ENCODE measurements at places on chromosomes 11 and 22.
A peak's percentile ranks its signal among the peaks of the same experiment; 100 is the strongest.

DNA sequence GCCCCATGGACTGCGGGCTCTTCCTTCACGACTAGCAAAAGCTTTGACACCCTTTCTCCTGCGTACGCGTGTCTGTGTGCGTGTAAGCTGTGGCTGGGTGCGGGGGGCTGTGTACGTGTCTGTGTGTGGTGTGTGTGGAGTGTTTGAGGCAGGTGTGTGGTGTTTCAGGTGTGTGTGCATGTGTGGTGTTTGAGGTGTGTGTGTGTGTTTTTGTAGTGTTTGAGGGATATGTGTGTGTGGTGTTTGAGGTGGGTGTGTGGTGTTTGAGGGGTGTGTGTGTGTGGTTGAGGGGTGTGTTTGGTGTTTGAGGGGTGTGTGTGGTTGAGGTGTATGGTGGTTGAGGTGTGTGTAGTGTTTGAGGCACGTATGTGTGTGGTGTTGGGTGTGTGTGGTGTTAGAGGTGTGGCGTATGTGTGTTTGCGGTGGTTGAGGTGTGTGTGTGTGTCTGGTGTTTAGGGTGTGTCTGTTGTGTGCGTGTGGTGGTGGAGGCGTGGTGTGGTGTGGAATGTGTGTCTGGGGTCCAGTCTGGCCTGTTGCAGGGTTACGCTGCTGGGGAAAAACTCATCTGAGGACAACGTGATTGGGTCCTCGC, 687 bp upstream of the ARSA start:
- DNase-seq = no peak

DNA sequence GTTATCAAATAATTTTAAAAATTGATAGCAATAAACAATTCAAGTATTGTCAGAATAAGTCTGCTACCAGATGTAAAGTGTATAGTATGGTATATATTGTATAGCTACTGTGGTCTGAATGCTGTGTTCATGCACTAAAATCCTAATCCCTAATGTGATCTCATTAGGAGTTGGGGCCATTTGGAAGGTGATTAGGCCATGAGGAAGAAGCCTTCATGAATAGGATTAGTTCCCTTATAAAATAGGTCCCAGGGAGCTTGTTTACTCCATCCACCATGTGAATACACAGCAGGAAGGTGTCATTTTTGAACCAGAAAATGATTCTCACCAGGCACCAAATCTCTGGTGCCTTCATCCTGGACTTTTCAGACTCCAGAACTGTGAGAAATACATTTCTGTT, 363.0 kb upstream of the CNTN5 start:
- DNase-seq = no peak

- DNase-seq = no peak
Measured at GRCh38 chr11:61046833-61047232, 55.5 kb upstream of the CD5 start.

DNA sequence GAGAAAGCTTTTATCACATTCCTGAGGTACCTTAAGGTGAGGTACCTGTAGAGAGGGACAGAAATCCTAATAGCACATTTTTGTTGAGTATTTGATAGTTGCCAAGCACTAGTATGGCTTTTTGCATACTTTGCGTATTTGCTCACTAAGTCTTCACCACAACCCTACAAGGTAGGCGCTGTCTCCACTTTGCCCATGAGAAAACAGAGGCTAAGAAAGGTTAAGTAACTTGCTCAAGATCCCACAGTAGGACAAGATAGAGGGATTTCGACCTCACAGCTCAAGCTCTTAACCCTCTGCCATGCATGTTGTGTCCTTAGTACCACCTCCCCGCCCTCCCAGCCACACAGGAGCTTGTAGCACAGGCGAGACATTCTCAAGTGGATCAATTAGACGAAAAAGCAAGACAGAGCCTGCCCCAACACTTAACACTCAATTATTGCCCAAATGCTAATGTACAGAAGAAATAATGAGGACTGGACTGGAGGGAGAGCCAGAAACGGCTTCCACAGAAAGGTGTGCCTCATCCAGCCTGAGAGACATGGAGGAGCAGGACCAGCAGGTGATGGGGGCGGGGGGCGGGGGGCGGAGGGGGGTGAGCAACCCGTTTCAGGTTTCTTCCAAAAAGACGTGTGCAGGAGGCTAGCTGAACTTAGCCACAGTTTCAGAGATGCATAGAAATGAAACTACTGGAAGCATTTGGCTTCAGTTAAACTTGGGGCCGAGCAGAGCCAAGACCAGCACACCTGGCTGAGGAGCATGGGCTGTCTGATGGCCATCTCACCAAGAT, 26.7 kb upstream of the CD44 start:
- DNase-seq = no peak

- DNase-seq = peak; percentile 73
Measured at GRCh38 chr11:60777572-60777971, 7.6 kb upstream of the MS4A10 start.

DNA sequence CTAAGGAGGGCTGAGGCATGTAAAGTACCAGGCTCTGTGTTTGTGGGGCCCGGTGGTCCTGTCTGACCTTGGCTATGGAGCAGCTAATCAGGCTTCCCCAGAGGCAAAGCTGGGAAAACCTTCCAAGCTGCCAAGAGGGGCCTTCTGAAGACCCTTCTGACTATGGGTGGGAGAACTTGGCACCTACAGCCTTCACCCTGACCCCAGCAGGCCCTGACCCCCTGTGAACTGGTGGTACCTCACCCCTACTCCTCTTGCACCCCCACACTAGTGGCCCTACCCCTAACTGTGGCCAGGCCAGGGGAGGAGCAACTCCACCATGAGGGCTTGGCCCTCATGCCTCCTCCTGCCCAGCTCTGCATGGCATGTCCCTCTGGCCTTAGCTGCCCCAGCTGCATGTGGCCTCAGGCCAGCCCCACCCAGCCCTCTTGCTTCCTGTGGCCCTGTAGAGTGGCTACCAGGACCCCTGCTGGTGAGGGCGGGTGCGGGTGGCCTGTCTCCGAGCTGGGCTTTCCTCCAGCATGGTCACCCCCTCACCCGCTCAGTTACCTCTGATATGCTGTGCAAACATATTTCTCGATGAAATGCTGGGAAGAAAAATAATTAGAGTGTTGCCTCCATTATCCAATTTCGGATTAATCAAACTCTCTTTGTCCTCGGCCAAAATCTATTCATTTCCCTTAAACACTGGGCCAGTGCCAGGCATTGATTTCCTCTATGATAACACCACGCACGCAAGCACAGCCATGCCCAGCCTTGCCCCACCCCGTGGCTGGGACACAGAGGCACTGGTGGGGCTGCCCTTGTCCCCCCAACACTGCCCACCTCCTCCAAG, 7.5 kb downstream of the GNAZ start:
- DNase-seq = no peak

- no peak for DNase-seq
Measured at GRCh38 chr11:67484847-67485311, 2.1 kb downstream of the AIP start.

DNA sequence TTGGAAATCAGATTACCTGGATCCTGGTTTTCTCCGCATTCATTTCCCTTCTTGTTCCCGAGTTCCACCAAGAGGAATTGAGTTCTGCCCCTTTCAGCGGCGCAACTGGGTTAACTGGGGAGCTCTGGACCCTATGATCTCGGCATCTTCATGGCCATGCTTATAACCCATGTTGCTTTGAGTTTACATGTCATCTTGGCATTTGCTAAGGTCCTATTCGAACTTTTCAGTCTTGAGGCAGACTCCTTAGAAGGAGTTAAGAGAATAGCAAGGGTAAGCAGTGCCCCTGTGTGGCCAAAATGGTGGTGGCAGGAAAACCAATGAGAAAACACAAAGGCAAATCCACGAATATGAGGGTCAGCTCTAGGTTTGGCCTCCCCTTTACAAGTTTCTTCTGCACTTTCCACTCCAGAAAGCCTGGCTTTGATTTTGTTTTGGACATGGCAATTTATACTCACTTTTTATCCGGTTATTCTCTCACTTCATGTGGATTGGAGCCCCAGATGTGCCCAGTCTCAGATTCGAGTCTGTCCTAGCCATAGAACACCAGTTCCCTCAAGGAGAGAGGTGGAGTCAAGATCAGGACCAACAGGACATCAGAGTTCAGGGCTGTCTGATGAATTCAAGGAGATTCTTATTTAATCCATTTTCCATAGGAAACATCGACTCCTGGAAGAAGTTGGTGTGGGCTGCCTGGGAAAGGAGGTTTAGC, 55.3 kb upstream of the FBXO3 start:
- no peak for DNase-seq

DNA sequence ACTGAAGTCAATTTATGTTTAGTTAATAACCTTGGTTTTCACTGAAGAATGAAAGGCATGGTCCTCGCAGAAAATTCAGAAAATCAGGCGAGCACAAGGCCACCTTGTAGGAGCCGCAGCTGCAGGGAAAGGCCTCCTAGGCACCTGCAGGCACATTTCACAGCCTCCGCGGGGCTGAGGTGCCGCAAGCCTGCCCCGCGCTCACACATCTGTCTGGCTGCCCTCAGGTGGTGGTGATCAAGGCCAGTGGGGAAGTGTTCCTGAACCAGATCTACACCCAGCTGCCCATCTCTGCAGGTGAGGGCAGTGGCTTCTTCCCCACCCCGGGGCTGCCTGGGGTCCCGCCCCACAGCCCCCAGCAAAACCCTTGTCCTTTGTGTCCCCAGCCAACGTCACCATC, 10.5 kb downstream of the MUC5AC start:
- no peak for DNase-seq

- DNase-seq = no peak
Measured at GRCh38 chr22:47686594-47687345, 924.3 kb downstream of the TBC1D22A start.

- no peak for DNase-seq
Measured at GRCh38 chr22:25817092-25817943, 75.3 kb downstream of the MYO18B start.

GRCh38 chr11:66970807-66971442, 4.2 kb upstream of the C11orf86 start:
- DNase-seq = no peak

DNA sequence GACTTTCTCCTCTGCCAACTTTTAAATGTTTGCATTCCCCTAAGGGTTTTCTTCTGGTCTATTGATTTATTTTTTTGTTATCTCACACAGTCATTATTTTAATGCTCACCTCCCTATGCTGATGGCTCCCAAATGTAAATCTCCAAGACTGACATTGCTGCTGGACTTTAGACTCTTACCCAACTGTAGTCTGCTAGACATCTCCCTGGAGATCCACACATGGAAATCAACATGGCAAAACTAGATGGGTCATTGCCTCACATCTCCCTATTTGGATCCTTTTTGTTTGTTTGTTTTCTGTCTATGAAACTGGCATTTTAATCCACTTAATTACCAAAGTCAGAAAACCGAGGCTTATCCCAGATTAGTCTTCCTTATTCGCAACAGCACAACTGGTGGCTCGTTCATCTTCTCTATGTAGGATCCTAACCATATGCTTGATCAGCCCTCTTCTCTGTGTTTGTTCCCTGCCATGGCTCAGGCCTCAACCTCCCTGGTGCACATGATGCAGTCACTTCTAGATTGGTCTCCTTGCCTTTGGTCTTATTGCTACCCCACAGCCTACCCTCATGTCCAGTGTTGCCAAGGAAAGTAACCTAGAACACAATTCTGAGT, 37.3 kb downstream of the SC5D start:
- DNase-seq = no peak

DNA sequence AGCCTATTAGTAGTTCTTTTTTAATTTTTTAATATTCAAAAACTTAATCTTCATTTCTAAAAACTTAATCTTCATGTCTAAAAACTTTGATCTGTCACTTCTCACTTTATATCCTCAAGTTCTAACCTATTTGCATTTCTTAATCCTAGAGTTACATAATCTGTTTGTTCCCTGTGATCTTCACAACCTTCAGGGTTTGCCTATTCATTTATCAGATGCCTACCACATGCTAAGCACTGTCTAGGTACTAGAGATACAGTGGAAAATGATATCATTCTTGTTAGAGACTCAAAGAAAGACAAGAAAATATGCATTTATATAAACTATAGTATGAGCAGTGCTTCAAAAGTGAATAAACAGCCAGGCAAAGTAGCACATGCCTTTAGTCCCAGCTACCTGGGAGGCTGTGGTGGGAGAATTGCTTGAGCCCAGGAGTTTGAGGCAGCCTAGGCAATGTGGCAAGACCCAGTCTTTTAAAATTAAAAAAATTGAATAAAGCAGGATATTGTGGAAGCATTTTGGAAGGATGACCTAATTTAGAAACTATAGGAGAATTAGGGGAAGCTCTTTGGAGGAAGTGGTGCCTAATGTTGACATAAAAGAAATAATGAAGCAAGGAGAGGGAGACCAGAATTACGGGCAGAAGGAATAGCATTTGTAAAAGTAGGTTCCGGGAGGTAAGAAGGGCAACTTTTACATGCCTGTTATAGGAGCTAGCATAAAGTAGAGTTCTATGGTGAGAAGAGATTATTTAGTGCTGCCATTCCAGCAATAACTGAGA, 54.4 kb upstream of the GRK2 start:
- DNase-seq = no peak

- DNase-seq = no peak
Measured at GRCh38 chr11:35971841-35972422, 28.1 kb downstream of the LDLRAD3 start.

DNA sequence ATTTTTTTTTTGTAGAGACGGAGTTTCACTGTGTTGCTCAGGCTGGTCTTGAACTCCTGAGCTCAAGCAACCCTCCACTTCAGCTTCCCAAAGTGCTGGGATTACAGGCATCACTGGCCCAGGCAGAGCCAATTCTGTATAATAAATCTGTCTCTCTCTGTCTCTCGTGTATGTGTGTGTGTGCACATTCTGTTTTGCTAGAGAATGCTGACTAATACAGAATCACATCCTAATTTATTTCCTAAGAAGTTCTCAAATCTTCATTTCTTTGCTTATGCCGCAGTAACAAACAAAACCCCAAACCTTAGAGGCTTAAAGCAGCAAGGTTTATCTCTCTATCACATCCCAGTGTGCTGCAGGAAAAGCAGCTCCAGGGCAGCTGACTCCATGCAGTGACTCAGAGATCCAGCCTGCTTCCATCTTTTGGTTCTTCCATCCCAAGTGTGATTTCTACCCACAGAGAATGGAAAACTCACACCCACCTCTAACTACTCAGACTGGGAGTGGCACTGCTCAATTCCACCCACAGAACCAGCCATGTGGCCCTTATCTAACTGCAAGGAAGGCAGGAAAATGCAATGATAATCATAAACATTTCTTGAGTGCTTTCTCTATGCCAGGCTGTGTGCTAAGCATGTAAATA, 35.1 kb upstream of the LRRC10B start:
- DNase-seq = no peak

- DNase-seq = no peak
Measured at GRCh38 chr11:129967996-129968395, 34.6 kb downstream of the PRDM10 start.

- no peak for DNase-seq
Measured at GRCh38 chr22:26079009-26079408, 90.3 kb upstream of the SEZ6L start.

- no peak for DNase-seq
Measured at GRCh38 chr22:29867260-29867659, 15.7 kb upstream of the MTMR3 start.

DNA sequence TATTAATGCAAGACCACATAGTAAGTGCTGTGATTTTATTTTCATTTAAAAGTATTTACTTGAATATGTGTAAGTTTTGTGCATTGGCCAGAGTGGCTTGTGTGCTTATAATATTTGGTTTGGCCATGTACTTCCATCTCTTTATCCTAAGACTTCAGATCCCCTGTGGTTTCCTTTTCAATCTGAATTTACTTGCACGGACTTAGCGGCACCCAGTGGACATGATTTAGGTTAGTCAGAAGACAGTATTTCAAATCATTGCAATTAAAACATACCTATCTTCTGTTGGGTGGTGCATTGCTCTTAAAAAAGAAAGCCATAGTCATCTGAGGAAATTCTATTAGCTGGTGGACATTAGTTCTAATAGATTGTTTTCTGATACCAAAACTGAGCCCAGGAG, 30.7 kb downstream of the PIWIL4 start:
- no peak for DNase-seq
